Hematopoietic multipotent progenitor cell (in vitro differentiated cells): ENCODE measurements at places on chromosomes 16 and 17. TPM values are rescaled to one million over a fixed set of nuclear protein-coding genes. Genes with fewer than 3 reads are reported as not detected.
A peak's percentile ranks its signal among the peaks of the same experiment; 100 is the strongest.

Gene EMP2
- total RNA-seq: under 0.01 TPM

Gene SULT1A1
- total RNA-seq: 24.0 TPM

Gene FAM20A
- 0.27 TPM for total RNA-seq

Gene SLC16A6
- total RNA-seq: 0.27 TPM

- DNase-seq: no peak
Observed at GRCh38 chr17:3750926-3751325, 27.2 kb downstream of the HASPIN start.

DNA sequence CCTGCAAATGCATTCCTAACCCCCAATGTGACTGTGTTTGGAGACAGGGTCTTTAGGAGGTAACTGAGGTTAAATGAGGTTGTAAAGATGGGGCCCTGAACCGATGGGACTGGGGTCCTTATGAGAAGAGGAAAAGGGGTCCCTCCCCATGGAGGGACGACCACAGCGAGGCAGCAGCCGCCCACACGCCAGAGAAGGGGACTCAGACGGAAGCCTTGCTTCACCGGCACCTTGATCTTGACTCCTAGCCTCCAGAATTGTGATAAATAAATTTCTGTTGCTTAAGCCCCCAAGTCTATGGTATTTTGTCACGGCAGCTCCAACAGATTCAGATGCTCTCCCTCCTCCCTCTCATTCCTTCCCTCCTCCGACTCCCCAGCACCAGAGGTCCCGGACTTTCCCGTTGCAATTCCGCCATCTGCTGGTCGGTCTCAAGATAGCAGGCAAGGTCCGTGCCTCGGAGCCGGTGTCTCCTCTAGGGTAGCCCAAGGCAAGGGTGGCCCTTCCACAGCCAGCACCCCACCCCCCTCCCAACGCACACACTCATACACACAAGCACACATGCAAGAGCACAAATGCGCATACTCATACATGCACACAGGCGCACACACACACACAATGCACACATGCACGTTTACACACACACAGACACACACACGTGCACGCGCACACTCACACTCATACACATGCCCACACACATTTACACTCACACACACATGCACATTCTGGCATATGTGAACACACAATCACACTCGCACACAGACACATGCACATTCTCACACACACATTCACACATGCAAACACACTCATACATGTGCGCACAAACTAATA, 23.1 kb upstream of the C16orf78 start:
- peak; percentile 30 for DNase-seq

GRCh38 chr16:138049-138417, 440 bp downstream of the NPRL3 start:
- DNase-seq: peak; percentile 37

- no peak for DNase-seq
Observed at GRCh38 chr16:11234884-11235702, 20.9 kb downstream of the SOCS1 start.

DNA sequence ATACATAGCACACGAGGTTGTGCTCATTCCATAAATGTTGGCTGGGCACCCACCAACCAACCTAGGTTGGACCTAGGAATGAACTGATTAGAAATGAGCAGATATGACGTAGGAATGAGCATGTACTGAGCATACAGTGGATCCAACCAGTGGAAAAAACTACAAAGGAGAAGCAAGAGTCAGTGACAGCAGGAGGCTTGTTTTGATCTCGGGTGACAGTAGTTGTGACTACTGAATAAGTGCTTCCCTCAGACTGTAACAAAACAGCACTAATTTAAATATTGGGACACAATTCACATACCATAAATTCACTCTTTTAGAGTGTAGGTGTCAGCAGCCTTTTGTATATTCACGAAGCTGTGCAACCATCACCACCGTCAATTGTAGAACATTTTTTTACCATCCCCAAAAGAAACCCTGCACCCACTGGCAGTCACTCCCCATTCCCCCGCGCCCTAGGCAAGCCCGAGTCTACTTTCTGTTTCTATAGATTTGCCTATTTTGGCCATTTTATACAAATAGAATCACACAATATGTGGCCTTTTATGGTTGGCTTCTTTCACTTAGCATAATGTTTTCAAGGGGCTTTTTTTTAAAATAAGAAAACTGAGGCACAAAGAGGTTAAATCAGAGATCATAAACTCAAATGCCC, 7.0 kb downstream of the VAC14 start:
- DNase-seq: no peak

DNA sequence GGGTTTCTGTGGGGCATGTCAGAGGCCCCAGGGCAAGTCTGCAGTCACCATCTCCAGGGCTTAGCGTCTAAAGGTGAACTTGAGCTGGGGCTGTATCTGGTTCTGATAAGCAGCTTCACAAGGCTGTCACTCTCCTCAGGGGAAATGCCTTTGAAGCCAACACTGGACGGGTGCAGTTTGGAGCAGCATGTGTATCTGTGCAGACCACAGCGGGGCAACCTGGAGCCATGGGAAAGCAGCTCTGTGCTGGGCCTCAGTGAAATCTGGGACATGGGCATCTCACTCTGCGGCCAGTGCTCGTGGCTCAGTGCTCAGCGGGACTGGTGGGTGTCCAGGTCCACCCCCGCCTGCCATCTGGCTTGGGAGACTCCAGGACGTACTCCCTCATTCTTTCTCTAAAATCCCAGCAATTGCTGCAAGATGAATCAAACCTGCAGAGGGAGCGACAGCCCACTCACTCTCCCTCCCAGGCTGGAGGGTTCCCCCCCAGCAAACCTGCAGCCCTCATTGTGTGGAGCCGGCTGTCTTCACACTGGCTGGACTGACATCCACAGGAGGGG, 63.5 kb downstream of the PRMT7 start:
- no peak for DNase-seq

- DNase-seq: no peak
Observed at GRCh38 chr16:57526498-57526897, 9.9 kb downstream of the CCDC102A start.

DNA sequence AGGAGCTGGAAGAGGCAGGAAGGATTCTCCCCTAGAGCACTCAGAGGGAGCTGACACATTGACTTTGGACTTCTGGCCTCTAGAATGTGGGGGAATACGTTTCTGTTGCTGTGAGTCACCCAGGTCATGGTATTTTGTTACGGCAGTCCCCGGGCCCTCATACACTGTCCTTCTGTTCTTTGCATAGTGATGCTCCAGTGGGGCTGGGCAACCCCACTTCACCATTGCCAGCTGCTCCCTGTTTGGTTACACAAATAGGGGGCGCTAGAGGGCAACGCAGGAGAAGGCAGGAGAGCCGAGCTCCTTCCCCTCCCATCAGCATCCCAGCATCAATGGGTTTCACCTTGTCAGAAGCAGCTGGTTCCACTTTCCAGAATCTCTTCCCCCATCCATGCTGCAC, 257.7 kb upstream of the FOXF1 start:
- peak; percentile 8 for DNase-seq
